ENCODE measurements at places on chromosomes 7 and 10.

DNA sequence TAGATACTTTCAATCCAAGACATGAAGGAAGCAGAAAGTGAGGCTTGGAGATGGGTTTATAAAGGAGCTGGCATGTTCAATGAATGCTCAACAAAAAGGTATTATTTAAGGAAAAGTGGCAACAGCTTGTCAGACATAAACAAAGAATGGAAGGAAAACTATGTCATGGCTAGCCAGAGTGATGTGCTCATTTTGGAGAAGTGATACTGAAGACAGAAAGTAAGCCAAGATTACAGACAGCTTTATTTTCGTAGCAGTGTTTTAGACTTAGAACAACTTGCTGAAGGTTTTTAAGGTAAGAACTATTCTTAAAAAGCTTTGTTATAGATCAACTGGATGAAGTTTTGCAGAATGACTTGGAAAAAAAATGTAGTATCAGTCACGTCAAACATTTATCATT lies 160.5 kb upstream of the FERD3L start:
- DNase-seq, result no peak

- DNase-seq, result no peak
Measured at GRCh38 chr7:141416650-141417270, 134.4 kb upstream of the AGK start.

- DNase-seq, result no peak
Measured at GRCh38 chr10:59222788-59223187, 46.3 kb downstream of the PHYHIPL start.

DNA sequence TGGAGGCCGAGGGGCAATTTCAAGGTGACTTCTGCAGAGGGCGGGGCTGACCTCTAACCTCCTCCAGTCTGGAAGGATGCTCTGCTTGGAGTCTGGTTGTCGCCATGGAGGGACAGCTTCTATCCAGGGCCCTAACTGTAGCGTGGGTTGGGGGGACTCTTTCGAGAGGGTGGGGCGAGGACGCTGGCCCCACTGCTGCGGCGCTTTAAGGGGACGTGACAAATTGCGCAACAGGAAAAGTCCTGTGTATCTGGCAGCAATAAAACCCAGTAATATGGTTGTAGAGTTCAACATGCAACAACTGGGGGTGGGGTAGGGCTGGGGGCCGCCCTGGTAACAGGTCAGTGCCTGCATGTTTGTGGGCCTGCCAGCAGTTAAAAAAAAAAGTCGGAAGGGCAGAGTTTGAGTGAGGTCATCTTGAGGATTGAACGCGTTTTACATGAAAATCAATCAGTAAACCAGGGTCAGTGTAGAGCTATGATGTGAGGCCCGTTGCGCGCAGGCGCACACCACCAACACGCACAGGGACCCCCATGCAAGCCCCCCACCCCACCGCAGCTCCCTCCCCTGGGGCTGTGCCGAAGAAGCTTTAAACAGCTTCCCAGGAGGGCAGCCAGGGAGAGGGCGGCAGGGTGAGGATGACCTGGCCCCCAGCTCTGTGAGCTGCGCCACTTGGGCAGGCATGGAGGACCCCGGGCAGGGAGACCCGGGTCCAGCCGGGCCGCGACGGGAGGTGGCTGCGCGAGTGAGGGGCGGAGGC lies 4.3 kb downstream of the SHH start:
- DNase-seq, result no peak

DNA sequence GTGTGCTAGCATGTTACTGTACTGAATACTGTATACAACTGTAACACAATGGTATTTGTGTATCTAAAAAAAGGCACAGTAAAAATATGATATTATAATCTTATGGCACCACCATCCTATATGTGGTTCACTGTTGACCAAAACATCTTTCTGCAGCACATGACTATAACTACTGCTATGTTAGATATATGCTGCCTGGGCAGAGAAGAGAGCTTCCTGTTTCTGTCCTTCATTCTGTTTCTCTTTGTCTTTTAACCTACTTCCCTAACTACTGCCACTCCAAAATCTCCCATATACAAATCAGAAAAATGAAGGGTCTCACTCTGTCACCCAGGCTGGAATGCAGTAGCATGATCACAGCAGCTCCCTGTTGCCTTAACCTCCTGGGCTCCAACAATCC lies 8.8 kb upstream of the FGL2 start:
- DNase-seq, result no peak

GRCh38 chr7:95106401-95106800 lies 199.0 kb downstream of the PPP1R9A start:
- no peak for DNase-seq

DNA sequence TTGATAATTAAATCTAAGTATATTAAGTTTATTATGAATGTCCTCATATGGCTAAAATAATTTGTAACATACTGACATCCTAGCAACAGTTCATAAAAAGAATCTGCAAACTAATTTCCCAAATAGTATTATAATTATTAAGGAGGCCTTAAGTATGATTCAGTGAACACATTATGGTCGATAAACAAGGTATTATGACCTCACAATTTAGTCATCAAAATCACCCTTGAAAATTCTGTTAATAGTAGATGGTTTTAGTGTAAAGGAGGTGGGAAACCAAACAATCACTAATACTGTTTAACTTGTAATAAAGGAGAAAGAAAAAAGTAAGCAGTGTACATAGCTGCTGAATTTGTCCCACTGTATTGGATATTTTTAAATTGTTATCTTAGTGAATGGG lies 2.1 kb downstream of the ETV1 start:
- DNase-seq, result no peak

GRCh38 chr10:88115968-88116367 lies 252.5 kb downstream of the PTEN start:
- DNase-seq, result no peak

DNA sequence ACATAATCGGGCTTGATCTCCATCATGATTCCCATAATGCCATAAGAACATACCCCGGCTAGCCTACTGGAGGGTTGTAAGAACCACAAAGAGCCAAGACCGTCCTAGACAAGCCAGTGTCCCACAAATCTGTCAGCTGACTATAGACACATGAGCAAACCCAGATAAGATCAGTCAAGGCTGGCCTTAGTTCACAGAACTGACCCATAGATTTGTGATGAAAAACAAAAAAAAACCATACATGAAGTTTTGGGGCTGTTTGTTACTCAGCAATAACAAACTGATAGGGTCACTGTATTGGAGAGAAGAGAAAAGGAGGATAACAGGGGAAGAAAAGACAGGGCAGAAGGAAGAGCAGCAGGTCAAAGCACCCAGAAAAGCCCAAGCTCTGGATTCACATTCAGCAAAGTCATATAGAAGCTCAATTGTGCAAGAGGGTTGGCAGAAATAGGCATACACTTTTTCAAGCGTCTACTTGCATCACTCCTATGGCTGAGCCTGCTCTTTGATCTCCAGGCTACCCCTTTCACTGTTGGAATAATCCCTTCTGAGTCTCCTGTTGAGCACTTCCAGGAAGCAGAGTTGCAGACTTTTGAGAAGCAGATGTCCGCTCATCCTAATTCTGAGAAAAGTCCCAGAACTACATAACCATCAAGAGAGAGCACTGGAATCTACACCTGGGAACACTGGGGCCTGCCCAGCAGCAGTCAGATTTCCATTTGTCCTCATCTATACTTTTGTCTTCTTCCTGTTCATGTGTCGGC lies 122.0 kb upstream of the HABP2 start:
- no peak for DNase-seq

DNA sequence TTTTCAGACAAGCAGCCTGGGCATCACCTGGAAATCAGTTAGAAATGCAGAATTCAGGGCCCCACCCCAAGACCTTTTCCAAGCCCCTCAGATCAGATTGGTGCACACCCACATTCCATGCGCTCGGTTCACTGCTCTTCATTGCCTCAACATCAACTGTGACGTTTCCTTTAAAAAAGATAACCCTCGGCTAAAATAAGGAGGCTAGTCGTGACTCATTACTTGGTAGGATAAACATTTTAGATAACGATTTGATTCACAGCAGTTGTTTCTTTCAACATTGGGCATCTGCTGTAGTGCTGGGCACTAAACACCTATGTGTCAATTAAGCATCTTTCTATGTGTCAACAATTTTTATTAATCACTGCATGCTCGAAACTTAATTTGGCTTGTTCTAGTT lies 191.1 kb upstream of the LRGUK start:
- no peak for DNase-seq

GRCh38 chr10:104306897-104307296 lies 31.4 kb downstream of the ITPRIP start:
- no peak for DNase-seq

DNA sequence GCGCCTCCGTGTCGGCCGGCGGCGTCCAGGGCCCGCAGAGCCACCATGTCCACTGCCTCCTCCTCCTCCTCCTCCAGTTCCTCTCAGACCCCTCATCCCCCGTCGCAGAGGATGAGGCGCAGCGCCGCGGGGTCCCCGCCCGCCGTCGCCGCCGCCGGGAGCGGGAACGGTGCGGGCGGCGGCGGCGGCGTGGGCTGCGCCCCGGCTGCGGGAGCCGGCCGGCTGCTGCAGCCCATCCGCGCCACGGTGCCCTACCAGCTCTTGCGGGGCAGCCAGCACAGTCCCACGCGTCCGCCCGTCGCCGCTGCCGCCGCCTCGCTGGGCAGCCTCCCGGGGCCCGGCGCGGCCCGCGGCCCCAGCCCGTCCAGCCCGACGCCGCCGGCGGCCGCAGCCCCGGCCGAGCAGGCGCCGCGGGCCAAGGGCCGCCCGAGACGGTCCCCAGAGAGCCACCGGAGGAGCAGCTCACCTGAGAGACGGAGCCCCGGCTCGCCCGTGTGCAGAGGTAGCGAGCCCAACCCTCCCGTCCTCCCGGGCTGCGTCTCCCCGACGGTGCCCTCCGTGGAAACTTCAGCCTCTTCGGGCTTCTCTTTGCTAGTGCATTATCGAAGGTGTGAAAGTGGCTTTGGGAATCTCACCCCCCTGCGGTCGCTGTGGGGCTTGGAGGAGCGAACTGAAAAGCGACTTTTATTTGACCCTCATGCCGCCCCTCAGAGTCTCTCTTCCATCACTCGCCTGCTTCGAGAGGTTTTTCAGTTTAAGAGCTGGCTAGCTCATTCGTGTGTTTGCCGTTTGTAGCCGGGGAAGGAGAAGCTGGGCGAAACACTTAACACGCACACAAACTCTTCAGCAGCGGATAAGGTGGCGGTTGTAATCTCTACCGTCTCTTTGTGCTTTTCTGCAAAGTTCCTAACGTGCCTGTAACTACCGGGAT lies 975 bp downstream of the GLCCI1 start:
- peak; percentile 53 for DNase-seq

DNA sequence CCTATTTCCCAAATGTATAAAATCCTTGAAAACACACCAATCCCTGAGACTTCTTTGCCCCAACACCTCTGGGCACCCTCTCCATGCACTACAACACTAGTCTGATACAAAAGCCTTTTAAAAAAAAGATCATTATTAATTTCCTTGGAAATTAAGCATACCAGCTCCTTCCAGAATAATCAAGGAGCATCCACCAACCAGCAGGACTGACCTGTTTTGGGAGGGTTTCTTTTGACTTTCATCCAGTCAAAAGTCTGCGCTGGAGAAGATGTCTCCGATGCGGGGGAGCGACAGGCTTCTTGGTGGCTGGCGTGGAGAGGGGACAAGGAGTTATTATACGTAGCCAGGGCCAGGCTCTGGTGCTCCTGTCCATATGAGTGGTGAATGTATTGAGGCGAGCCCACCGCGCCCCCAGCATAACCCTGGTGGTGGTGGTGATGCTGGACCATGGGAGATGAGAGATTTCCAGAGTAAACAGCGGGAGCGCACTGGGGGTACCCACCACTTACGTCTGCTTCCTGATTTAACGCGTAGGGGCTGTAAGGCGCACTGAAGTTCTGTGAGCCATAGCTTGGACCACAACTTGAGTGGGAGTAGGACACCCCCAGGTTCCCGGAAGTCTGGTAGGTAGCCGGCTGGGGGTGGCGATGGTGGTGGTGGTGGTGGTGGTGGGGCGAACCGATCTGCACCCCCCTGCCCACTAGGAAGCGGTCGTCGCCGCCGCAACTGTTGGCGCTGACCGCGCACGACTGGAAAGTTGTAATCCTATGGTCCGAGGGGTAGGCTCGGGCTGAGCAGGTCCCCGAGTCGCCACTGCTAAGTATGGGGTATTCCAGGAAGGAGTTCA lies 527 bp downstream of the HOXA1 start:
- no peak for DNase-seq

DNA sequence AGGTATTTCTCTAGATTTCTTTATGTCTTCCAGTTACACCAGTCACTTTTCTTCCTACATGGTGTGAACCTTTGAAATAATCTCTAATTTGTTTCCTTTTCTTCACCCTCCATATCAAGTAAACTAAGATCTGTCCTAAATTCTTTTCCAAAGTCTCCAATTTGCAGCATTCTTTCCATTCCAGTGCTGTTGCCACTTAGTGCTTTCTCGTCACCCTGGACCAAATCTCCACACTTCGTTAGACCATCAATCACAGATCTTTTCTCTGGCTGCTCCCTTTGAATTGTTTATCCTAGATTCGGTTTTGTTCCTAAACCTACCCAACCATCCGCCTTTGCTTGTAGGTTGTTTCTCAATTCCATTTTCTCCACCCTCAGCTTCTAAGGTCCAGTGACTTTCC lies 74.7 kb downstream of the DYNC1I1 start:
- no peak for DNase-seq

- DNase-seq, result no peak
Measured at GRCh38 chr10:104334561-104334960, 3.7 kb downstream of the ITPRIP start.

DNA sequence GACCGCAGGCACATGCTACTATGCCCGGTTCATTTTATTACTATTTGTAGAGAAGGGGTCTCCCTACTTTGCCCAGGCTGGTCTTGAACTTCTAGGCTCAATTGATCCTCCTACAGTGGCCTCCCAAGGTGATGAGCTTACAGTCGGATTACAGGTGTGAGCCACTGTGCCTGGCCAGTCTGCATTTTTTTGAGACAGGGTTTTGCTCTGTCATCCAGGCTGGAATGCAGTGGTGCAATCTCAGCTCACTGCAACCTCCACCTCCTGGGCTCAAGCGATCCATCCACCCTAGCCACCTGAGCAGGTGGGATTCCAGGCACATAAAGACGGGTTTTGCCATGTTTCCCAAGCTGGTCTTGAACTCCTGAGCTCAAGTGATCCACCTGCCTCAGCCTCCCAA lies 2.3 kb upstream of the H2BK1 start:
- DNase-seq, result no peak

DNA sequence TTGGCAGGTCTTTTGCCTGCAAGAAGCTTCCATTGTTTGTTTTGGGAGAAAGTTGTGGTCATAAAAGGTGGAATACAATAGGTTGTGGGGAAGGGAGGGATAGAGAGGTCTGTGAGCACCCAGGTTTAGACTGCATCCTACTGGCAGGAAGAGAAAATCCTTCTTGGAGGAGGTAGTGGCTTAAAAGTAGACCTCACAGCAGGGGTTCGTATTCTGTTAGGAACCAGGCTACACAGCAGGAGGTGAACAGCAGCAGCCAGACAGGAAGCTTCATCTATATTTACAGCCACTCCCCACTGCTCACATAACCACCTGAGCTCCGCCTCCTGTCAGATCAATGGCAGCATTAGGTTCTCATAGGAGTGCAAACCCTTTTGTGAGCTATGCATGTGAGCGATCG lies 245.3 kb downstream of the NSUN6 start:
- DNase-seq, result no peak

Measured in head of caudate nucleus (tissue), 42 donors.